Inflammatory macrophage treated with lipopolysaccharide for 4 hours (primary cell): ENCODE measurements at places on chromosomes 6 and 20.

GRCh38 chr6:97668716-97669115, 385.7 kb upstream of the MMS22L start:
- no peak for DNase-seq

- DNase-seq, result no peak
These were observed 11.0 kb downstream of the DDR1 start for GRCh38 chr6:30895343-30895742.

DNA sequence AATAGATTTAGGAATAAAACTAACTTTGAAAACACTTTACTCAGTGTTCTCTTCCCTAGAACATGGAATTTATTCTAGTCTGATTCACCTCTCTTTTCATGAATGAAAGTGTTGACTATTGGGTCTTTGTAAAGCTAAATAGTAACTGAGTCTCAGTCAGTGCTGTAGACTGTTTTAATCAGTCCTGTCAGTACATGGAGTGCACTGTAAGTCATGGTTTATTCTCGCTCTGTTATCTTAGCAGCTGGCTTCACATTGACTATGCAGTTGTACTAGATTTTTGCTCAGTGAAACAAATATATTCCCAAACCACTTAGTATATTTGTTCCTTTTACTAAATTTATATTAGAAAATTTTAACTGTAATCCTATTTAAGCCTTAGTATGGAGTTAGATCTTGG, 15.1 kb upstream of the ACAT2 start:
- DNase-seq, result no peak

DNA sequence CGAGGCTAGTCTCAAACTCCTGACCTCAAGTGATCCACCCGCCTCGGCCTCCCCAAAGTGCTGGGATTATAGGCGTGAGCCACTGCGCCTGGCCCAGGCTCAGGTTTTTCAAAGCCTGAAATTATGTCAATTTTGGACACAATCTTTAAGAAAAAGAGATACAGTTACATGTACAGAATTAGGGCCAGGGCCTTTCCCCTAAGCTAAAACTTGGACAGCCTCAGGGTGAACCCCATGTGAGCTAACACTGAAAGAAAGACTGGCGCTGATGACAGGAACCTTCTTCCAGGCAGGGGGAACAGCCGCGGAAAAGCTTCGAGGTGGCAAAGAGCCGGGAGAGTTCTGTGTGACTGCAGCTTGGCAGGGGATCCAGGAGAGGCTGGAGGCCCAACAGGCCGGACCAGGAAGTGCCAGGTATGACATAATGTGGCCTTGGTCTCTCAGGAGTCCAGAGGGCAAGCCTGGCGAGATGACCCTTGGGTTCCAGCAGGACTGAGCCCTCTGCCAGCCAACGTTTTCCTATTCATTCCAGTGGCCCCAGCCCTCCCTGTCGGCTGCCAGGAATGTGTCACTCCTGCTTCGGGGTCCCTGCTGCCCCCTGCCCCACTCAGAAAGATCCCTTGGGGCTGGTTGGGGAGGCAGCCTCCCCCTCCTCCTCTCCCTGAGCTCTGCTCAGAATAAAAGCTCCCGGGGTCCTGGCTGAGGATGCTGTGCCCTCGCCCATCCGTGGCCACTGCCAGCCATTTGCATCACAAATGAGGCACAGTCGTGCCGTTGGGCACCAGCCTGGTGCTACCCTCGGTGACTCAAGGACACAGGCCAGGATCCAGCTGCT, 37.3 kb downstream of the RBM38 start:
- DNase-seq, result no peak

DNA sequence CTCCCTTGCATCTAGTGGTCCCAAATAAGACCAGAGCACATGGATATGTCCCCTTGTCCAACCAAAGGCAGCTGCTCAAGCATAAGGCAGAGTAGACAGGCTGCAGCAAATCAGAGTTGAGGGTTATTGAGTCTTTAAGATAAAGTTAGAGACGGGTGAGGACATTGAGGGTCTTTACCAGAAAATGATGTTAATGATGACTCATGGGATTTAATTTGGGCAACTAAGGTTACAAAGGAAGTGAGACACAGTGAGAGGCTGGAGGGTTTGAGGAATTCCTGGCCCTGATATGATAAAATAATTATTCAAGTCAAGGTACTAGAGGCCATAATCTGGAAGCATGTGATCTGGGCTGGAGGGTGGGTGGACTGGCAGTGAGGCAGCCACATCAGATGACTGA, 133.6 kb downstream of the ALDH8A1 start:
- DNase-seq, result no peak

GRCh38 chr6:141316236-141316635, 816.5 kb upstream of the GJE1 start:
- no peak for DNase-seq

DNA sequence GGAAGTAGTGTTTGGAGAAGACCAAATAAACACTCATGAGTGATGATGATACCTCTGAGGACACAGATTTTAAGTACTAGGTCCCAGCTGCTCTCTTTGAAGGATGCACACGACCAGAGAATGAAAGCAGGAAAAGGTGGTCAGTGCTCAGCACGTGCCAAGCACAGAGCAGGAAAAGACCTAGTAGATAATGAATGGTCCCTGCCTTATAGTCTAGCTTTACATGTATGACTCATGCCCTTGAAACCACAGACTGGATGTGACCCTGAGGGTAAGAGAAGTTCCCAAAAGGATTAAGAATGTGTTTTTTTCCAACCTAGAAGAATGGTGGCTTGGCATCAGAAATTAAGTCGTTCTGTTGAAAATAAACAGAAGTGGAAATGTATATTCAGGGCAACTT, 2.8 kb upstream of the MC3R start:
- no peak for DNase-seq

DNA sequence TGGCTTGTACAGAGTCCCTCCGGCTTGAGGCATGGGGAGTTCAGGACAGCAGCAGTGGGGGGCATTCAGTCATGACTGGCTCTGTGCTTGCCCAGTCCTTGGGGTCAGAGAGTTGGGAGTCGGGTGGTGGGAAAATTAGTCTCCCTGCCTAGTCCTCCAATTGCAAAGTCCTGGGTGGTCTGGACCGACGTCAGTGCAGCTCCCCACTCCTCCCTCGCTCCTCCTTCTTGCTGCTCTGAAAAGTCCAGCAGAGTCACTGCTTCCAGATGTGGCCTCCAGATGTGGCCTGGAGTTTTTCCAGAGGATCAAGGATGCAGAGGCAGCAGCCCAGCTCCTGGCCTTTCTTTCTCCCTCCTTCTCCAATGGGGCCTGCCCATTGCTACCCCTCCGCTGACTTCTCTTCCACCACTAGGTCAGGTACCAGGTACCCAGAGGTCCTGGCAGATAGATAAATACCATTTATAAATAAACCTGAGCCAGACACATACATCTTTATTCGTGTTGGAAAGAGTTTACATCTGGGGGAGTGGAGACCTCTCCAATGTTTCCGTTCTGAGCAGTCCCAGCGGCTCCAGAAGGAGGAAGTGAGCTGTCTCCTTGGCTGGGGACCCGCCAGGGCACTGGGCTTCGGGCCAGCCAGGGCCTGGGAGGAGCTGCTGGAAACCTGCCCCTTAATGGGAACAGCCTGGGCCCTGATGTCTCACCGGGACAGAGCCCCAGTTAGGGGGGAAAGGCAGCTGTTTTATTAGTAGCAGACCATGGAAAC, 49.0 kb upstream of the RNF24 start:
- peak; percentile 75 for DNase-seq

GRCh38 chr6:35297601-35298481, at the start of gene DEF6:
Gene DEF6 (plus strand): TSS chr6:35297818. CDS start chr6:35297857, 39 bp downstream.
- peak; percentile 75 for DNase-seq
